ENCODE measurements at places on chromosomes 4 and X. TPM values are rescaled to one million over a fixed set of nuclear protein-coding genes. Genes with fewer than 3 reads are reported as not detected.

- DNase-seq = no peak
Observed at GRCh38 chr4:161651586-161651985, 512.2 kb downstream of the FSTL5 start.

DNA sequence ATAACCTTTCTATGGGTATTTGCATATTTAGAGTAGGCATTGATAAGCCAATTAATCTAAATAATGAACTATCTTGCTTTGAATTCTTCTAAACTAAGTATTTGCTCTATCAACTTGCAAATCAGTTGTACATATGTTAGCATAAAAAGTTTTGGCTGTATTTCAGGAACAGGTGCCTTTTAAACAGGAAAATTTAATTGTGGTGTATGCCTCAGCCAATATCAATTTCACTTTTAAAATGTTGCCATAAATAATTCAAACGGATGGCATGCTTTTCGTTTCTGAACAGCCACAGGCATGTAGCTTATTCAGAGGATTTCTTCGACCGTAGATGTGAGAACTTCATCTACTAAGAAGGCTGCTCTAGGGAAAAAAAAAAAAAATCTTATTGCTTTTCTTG lies 99.9 kb downstream of the DCLK2 start:
- DNase-seq = no peak

DNA sequence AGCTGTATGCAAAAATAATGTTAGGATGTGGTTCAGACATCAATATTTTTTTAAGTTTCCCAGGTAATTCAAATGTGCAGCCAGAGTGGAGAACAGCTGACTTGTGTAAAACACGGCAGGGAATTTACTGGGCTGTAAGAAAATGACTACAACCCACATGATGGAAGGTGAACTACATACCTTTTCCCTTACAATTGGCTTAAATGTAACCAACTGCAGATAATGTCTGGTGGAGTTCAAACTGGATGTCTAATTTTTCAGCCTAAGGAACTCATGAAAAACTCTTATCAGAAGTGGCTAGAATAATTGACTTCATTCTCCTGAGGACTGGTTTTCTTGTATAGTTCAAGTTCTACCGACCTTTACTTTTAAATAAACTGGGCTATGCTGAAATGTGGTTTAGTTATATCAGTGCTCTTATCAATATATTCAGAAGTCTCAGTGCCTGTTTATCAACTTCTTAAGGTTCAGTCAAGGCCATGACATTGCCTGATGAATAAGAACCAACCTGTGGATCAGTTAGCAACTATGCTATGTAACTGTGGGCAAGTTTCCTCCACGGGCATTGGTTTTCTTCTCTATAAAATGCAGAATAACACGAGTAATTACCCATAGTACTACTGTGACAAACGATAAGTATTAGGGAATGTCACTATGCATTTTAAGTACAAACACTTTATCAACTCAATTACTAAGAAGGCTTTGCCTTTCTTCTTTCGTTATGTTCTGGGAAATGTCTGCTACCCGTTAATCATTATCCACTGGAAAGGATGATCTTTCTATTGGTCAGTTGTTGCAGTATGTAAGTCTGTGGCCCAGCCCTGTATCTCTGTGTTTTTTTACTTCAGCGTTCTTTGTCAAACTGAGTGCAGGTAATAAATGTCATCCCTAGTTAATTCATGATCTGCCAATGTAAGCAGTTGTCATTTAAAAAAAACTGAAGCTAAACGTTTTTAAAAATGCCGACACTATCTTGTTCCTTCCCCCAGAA lies 181.6 kb downstream of the PCDH7 start:
- no peak for DNase-seq

- DNase-seq = no peak
Observed at GRCh38 chrX:71177327-71177726, 32.7 kb downstream of the NLGN3 start.

DNA sequence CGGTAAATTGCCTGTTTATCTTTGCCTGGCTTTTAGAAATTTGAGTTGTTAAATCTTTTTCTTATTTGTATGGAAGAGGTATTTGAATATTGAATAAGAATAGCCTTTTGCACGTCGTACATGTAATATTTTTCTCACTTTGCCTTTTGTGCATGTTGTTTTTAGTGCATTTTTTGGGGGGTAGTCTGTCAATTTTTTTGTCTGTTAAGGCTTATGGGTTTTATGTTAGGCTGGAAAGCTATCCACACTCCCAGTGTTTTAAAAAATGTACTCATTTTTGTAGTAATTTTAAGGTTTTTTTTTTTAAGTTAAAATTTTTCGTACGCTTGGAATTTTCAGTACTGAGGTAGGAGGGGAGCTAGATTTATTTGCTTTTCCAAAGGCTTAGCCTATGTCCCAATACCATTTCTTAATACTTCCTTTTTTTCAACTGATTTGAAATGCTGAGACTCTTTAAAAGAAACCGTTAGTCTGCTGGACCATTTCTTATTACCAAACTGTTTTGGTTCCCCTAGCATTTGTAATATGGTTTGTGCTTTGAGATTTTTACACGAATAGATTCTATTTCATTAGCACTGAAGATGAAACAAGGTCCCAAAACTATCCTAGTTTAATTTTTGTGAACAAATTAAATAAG lies 1.3 kb downstream of the HERC5 start:
- no peak for DNase-seq

- no peak for DNase-seq
Observed at GRCh38 chrX:11766487-11766886, 8.4 kb downstream of the MSL3 start.

DNA sequence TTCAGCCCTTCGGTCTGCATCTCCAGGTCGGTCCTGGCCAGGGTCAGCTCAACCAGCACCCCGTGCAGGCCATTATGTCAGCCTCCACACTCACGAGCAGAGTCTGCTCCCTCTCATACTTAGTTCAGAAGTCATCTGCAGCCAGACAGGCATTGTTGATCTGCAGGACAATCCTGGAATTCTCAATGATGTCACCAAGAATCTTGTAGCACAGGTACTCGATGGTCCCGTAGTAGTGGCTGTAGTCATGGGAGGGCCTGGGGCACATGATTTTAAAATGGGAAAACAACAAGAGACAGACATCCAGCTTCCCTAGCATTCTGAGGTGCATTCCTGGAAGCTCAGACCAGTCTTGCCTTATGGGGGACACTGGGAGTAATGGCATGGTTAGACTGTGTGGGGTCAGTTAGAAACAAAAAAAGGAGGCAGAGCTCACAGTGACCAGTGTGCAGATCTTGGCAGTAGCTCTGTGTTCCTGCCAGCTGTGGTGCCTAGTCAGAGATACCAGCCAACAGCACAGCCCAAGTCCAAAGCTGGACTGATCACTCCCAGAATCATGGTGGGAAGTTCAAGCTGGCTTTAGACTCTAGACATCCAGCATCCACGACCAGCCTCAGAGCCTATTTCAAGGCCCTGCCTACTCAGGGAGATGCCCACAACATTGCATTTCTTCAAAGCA lies 31.9 kb downstream of the LRIT3 start:
- DNase-seq = no peak

DNA sequence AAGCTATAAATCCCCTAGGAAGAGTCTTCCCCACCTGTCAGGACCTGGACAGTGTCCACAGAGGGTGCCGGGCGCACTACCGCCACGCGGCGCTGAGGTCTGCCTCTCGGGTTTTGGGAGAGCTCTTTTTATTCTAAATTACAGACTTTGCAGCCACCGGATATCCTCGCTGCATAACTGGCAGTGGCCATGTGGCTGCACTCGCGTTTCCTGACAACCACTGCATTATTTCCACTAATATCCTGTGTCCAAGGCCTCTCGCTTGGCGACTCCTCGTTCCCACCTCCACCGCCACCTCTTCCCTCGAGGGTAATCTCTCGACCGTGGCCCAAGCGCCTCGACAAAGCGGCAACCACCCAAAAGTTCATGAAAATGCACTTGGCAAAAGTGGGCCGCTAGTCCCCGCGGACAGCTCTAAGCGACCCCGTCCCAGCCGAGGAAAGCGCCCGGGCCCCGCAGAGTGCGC lies 512 bp upstream of the TMEM131L start:
- no peak for DNase-seq

GRCh38 chr4:128456171-128456570 lies 168.6 kb upstream of the PGRMC2 start:
- DNase-seq = no peak

DNA sequence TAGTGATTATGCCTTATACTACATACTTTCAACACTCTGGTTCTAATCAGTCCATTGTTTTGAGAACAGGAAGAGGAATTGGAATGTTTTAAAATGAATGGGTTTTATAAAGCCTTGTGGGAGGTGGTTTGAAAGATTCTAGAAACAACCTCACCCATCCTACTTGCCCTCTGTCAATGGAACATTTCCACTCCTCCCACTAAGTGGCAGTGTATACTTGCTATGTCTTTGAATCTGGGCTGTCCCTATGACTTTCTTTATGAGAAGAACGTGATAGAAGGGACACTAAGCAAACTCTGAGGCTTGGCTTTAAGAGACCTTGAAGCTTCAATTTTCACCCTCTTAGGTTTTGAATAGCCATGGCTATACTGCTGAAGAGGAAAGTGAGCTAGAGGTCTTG lies 611.2 kb downstream of the PPP4R3C start:
- DNase-seq = no peak

- no peak for DNase-seq
Observed at GRCh38 chr4:146381263-146381872, 140.4 kb downstream of the SLC10A7 start.

DNA sequence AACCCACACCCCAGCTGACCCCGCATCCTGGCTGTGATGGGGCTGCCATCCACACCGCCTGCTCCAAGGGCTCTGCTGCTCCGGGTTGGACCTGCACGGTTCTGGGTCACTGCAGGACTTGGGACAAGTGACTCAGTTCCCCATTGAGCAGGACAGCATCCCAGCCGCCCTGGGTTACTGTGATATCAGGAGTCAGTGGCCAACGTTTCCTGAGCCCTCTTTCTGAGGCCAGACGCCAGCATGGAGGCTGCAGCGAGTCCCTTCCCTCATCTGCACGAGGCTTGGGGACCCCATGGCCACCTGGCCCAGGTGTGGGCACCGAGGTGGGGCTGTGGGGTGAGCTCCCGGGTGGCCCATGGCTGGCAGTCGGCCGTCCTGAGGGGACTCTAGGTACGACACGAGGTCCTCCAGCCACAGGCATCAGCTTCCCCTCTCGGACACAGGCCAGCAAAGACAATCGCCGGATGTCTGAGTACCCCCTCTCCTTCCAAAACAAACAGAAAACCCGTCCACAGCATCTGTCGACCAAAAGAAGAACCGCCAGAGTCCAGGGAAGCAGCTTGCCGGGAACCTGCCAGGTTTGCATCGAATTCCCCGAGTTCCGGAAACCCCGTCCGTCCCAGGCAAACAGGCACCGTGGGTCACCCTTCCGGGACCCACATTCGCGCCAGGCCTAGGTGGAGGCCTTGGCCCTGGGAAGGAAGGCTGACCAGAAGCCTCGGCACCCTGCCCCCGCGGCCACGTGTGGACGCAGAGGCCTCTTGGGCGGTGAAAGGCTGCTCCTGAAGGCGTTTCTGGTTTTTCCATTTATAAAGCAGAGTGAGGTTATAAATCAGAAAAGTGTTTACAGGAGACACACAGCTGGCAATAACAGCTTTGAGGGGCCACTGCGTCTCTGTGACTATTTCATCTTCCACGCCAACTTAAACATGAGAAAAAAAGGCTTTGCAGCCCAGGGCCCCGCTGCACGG lies 136.0 kb downstream of the FAM53A start:
- DNase-seq = no peak

- no peak for DNase-seq
Observed at GRCh38 chrX:118108304-118108703, 8.3 kb downstream of the KLHL13 start.

GRCh38 chrX:78687586-78687985 lies 28.5 kb upstream of the RTL3 start:
- DNase-seq = no peak

GRCh38 chr4:36551697-36552214 lies 270.3 kb downstream of the DTHD1 start:
- peak; percentile 8 for DNase-seq

DNA sequence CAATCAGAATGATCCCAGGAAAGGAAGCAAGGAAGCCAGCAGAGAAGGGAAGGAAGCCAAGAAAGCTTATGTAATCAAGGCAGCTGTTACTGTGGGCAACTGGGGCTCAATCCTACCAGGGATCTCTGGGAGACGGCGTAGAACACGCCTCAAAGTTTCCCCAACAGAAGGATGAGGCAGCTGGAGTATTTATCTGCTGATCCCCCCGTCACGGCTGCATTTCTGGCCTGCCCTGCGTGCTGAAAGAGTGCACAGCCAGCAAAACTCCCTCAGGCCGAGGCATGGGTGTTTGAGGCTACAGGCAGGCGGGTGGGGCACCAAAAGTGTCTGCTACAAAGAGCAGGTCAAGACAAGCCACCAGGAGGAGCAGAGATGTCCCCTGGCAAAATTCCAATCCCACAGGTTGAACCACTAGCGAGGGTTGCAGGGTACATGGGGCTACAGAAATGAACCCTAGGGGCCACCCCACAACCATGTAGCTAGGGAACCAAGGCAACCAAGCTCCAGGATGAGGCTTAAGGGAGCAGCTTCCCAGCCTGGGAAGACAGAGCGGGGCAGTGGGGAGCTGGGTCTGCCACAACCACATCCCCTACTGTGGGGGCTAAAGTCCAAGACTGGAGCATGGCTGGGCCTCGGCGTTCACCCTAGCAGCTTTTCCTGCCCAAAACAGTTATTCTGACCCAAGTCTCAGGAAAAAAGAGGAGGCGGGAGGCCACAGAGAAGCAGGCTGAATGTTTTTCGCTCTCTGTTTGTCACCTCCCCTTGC lies 113.4 kb downstream of the BCOR start:
- no peak for DNase-seq

DNA sequence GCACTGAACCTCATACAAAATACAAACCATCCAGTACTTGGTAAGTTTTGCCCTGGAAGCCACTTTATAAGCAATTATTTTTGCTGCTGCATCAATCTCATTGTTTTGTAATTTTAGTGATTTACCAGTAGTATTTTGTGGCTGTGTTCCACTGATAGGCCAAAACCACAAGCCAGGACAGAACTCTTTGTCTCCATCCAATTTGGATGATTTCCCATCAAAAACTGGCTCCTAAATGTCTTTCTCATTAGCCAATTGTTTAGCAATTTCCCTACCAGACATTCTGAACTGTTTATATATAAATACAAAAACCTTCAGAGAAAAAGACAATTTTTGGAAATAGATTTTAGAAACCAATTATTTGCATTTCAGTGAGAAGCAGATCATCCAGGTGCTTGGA lies 4.4 kb downstream of the GSPT2 start:
- no peak for DNase-seq

SPANXN1 gene
- not detected for total RNA-seq

NPY5R gene
- not detected for total RNA-seq

TEX13C gene
- not detected for total RNA-seq

OPHN1 gene
- total RNA-seq = not detected

OTUD6A gene
- total RNA-seq = not detected

MAGIX gene
- total RNA-seq = 0.31 TPM

TSPAN7 gene
- 0.52 TPM for total RNA-seq

GPR119 gene
- total RNA-seq = not detected

C4orf51 gene
- not detected for total RNA-seq
